ENCODE measurements at places on chromosomes 13 and 19.

DNA sequence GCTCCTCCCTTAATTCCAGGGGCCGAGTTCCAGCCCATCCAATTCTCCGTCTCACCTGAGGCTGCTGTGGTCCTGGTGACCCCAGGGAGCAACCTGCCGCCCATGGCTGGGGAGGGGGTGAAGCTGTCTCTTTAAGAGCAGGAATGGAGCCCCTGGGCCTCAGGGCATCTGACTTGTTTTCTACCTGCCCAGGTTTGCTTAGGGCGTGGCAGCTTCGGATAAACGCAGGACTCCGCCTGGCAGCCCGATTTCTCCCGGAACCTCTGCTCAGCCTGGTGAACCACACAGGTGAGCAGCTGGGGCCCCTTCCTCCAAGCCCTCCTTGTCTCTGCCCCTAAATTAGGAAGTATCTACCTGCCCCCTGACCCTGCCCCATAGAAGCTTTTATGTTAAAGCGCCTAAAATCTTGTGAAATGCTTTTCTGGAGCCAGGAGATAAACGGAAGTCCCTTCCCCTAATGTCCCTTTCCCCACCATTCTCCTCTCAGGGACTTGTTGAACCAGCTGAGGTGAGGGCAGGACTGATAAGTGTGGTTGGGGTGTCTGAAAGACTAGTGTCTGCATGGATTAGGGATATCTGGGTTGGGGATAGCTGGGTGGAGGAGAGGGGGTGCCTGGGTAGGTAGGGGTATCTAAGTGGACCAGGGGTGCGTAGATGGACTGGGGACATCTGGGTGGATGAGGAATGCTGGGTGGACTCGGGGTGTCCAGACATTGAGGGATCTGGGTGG is 614 bp downstream of the FXYD3 start:
- no peak for DNase-seq

- DNase-seq: no peak
Observed at GRCh38 chr13:44303681-44304432, 69.8 kb upstream of the SERP2 start.

DNA sequence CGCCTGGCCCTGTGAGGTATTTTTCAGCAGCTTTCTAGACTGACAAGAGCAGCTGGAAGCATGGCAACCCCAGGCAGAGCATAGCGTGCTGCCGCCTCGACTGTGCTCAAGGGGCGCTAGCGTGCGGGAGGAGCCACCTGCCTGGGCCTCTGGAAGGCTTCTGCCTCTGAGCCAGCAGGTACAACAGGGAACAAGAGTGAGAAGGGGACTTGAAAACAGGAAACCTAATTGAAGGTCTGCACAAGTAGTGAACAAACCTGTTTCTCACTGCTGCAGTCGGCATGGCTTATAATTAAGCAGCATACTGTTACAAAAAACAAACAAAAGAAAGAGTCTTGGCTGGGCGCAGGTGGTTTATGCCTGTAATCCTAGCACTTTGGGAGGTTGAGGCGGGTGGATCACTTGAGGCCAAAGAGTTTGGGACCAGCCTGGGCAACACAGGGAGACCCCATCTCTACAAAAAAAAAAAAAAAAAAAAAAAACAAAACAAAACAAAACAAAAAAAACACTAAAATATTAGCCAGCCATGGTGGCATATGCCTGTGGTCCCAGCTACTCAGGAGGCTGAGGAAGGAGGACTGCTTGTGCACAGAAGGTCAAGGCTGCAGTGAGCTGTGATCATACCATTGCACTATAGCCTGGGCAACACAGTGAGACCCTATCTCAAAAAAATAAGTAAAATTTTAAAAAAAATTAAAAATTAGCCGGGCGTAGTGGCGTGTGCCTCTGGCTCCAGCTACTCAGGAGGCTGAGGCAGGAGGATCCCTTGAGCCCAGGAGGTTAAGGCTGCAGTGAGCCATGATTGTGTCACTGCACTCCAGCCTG is 12.6 kb upstream of the GARRE1 start:
- DNase-seq: peak; percentile 28

- no peak for DNase-seq
Observed at GRCh38 chr13:113907635-113908617, 44.0 kb upstream of the GAS6 start.

- DNase-seq: no peak
Observed at GRCh38 chr13:66087269-66087710, 1142.8 kb downstream of the PCDH9 start.

DNA sequence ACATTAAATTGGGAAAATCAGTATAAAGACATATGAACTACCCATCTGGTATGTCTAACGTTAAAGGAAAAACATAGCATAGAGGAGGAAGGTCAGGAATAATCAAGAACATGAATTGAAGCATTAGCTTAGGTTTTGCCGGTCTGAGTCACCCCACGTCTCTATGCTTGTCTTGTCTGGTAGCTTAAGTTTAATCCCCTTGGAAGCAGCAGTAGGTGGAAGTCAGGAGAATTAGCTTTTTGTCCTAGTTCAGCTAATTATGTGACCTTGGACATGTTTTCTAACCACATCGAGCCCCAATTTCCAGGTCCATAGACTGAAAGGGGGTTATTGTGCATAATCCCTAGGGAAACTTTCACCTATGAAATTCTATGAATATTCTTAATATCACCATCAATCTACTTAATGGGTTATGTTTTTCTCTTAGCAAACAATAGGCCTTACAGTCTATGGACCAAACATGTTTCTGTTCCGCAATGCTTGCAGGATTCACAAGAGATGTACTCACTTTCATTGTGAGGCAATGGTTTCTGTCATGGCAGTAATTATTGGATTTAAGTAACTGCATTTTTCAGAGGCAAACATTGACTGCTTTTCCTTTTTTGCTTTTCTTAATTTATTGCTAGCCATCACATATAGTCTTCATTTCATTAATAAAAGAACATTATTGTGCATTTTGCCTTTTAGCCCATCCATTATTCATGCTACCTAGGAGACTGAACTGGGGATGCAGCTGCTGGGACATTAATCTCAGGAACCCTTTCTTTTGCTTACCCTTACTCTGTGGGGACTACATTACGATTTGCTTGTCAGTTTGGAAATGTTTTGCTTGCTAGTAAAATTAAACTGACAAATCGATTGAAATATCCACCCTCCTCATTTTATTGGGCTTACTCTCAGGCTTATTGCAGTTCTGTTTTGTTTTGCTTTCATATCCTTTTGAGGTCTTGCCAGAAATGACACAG is 304.8 kb upstream of the MAB21L1 start:
- DNase-seq: no peak

DNA sequence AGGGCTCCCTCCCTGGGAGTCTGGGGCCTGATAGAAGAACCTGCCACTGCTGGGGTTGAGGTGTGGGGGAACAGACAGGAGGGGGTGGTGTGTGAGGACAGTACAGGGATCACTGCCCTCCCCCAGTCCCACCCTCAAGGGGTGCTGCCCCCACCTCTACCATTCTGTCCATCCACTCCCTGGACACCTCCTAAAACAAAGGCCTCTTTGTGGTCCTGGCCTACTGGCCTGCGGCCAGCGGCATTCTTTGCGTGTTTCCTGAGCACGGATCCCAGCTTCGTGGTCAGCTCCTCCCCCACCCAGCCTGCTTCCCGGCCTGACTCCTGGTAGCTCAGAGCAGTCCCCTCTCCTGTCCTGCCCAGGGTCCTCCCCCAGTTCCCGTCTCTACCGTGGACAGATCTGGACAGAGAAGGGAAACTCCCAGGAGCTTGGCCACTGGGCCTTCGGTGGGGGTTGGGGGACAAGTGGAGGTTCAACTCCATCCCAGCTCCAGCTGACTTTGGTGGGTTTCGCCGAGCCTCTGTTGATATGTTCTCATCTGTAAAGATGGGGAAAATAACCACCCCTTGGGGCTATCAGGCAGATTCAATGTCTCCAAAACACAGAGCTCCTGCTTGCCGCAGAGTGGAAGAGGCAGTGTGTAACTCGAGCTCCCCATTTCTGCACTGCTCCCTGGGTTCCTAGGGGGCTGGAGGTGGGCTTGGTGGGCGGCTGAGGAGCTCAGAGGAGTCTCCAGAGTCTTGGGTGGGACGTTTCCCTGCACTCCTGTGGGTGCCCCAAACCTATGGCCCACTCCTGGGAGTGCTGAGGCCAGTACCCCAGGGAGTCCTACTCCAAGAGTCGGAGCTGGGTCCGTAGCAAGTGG is 48.7 kb downstream of the LYL1 start:
- DNase-seq: no peak

DNA sequence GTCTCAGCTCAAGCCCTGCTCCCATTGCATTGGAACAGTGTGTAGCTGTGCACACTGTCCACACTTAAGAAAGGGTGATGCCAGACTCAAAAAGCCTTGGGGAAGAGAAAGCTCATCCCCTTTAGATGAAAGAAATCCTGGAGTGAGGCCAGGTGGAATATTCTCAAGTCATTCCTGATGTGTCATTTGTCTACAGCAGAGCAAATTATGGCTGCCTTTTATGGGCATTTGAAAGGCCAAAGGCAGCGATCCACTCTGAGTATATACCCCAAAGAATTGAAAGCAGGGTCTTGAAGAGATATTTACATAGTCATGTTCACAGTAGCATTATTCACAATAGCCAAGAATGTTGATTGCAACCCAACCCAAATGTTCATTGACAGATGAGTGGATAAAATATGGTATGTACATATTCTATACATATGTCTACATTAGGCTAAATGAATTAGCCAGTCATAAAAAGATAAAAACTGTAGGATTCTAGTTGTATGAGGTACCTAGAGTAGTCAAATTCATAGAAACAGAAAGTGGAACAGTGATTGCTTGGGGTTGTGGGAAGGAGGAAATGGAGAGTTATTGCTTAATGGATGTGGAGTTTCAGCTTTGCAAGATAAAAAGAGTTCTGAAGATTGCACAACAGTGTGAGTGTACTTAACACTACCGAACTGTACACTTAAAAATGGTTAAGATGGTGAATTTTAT is 214.9 kb downstream of the KCNRG start:
- DNase-seq: no peak

DNA sequence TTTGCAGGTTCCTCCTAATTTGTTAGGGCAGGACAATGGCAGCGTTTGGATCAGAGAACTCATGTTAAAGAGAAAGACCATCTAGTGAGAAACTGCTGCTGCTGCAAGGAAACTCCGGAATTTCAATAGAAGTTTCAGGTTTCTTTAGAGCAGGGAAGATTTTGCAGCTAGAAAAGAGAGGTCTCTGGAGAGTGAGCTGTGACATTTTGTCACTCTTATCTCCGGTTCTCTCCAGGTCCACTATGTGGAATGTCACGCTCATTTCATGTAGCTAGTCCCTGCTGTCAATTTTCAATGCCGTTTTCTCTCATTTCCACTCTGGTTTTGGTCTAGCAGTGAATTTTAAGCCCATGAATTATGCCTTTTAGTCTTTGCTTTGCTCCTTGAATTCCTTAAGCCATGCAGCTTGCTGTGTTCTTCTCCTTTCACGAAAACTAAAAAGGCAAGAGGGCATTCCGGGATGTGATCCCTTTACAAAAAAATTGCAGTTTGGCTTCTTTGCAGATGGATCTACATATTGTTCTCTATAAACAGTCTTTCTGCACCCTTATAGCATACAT is 46.7 kb upstream of the POSTN start:
- no peak for DNase-seq

- no peak for DNase-seq
Observed at GRCh38 chr19:50818859-50819472, 4.6 kb downstream of the KLK1 start.

Measured in erythroblast (primary cell).